ENCODE measurements at places on chromosomes 16 and 17. TPM values are rescaled to one million over a fixed set of nuclear protein-coding genes. Genes with fewer than 3 reads are reported as not detected.

GRCh38 chr16:88891083-88891482 is 24.6 kb upstream of the PABPN1L start:
- DNase-seq: no peak

DNA sequence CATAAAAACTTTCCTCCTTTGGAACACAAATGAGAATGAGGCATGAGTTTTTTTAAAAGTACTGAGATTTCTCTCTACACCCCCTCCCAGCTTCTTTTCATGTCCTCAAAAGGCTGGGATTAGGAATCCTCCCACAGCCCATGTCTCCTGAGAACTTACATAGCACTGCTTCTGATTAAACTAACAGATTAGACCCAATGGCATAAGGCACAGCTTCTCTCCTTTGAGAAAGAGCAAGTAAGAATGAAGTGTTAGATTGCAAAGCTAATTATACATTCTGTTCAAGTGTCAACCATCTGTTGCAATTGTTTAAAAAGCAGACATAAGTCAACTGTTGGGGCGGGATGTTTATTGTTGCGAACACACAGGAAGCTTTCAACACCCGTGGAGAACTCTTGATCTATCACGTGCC is 715.1 kb downstream of the CDH11 start:
- DNase-seq: no peak

Gene KRT23
- total RNA-seq: not detected

Gene JUP
- total RNA-seq: 535 TPM

- no peak for DNase-seq
Measured at GRCh38 chr17:1773696-1774181, 11.9 kb downstream of the SERPINF1 start.

GRCh38 chr16:8686031-8686621 is 11.7 kb downstream of the ABAT start:
- no peak for DNase-seq

Gene HCRT
- total RNA-seq: not detected

Gene SLC16A11
- 0.12 TPM for total RNA-seq
